ENCODE measurements at places on chromosomes 5 and 9.

DNA sequence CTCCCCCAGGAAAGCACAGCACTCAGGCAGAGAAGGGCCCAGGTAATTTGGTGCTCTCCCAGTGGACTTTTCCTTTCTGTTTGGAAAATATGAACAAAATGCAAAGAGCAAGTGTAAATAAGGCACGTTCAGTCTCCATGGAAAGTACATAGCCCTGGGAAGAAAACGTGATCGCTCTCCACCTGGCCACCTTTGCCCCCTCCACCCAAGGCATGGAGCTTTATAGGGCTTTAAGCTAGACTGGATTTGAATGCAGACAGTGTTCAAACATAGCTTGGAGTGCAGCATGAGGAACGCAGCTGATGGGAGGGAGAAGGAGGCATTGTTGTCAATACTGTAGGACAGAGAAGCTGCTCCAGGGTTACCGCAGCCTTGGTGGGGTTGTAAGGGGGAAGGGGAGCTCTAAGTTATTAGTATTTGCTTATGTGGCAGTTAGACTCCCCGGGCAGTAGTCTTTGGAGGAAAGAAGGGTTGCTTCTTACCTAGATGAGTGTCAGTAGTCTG is 500.2 kb downstream of the SPOCK1 start:
- DNase-seq = no peak

DNA sequence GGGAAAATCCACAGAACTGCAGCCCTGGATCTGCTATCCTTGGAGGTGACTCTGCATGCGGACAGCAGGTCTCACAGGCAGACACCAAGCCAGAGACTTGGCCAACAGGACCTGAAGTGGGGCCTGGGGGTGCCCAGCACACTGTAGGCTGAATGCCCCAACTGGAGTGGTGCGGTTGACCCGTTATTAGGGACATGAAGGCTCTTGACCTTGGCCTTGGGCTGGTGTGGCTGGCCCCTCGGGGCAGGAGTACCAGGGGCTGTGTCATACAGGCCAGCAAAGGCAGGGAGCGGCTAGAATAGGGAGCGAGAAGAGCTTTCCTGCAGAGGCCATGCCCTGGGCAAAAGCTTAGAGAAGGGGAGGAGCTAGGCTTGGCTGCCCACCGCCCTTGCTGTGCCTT is 153.2 kb upstream of the MVB12B start:
- no peak for DNase-seq

DNA sequence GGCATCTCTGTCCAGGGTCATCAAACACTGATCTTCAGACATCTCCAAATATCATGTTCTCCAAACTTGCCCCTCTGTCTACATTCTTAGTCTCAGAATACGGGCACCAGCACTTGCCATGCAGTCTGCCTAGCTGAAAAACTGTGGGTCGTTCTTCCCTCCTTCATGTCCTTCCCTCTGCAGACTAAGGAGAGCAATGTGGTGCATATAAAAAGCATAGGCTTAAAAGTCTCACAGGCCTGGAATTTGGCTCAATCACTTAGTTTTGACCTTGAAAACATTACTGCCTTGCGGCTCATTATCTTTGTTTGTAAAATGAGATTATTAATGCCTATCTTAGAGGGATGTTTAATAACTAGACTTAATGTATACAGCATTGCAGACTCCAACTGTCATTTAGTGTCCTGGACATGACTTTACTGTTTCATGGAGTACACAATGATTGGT is 362.8 kb downstream of the NPR3 start:
- DNase-seq = no peak

DNA sequence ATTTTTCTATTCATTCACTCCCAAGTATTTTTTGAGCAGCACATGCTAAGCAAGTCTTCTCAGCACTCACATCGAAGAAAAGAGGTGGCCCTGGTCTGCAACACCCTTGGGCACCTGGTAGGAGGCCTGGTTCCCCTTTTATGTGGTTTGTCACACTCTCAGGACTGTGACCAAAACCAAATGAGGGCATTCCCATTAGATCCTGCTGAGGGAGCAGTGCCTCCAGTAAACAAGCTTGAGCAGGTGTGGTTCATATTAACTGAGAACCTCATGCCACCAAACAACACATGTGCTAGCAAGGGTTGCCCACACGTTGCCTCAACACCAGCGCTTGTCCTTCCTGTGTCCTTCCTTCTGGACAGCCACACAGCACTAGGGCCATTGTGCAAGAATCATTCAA is 26.9 kb upstream of the SYK start:
- no peak for DNase-seq

Measured in T-helper 1 cell (primary cell).